Thyroid gland (tissue), 4 donors: ENCODE measurements at places on chromosomes 4 and X. TPM values are rescaled to one million over a fixed set of nuclear protein-coding genes. Genes with fewer than 3 reads are reported as not detected.

GRCh38 chrX:23385242-23385641 lies 50.6 kb downstream of the PTCHD1 start:
- no peak for DNase-seq

DNA sequence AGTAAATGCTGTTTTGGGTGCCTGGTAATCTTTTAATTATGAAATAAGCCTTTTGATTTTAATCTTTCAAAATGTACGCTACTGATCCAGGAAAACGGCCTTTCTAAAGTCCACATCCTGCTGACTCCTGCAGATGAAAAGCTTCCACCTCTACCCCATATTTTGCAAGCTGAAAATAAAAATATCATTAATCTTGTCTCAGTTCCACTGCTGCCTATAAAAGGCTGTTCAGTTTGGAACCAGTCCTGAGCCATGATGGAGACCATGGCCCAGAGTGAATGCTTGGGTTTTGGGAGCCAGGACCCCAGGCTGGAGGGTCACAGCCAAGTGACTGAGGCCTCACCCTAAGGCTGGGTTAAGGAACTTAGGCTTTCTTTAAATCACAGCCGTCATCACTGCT lies 110.8 kb downstream of the AFF1 start:
- DNase-seq: no peak

GRCh38 chr4:67124716-67125115 lies 420.6 kb downstream of the CENPC start:
- no peak for DNase-seq

OPRPN gene
- total RNA-seq: not detected

GRCh38 chr4:101973361-101973760 lies 182.8 kb downstream of the BANK1 start:
- no peak for DNase-seq

- no peak for DNase-seq
Observed at GRCh38 chrX:78493180-78493579, 165.8 kb upstream of the CYSLTR1 start.

DNA sequence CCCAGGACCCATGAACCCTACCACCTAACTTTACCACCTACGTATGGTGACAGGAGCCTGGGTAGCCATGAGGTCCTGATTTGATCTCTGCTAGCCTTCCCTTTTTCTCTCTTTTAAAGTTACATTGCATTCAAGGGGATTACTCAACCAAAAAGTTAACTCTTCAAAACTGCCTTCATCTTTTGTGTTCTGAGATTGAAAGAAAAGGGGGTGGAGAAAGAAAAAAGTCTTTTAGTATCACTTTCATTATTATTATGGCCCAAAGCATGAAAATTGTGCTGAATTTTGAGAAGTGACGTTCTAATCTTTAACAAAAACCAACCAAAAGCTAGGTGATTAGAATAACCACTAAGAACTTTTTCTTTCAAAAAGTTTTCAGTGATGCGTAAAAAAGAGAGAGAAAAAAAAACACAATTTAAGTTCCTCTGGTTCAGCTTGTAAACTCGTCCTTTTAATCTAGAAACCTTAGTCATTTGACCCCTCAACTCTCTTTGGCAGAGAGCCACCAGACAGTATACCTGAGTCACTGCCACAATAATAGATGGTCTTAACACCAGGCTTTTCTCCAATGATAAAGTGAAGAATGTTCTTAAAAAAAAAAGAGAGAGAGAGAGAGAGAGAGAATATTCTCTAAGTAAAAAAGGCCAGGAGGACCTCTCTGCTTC lies 347.4 kb upstream of the FGF13 start:
- peak; percentile 39 for DNase-seq

GRCh38 chr4:121189326-121190215 lies 25.4 kb upstream of the TNIP3 start:
- no peak for DNase-seq

- no peak for DNase-seq
Observed at GRCh38 chrX:24133312-24133711, 16.2 kb upstream of the ZFX start.

SPANXA1 gene
- not detected for total RNA-seq

- DNase-seq: no peak
Observed at GRCh38 chr4:31360786-31361185, 640.6 kb downstream of the PCDH7 start.

HHIP gene
- total RNA-seq: 0.33 TPM

DNA sequence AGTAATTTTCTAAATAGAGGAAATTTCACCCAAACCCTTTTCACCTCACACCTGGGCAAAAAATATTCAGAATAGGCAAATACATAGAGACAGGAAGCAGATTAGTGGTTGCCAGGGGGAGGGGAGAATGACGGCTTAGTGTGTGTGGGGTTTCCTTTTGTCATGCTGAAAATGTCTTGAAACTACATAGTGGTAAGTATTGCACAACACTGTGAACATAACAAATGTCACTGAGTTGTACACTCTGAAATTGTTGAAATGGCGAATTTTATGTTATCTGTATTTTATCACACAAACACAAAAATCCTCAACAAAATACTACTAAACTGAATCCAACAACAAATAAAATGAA lies 60.7 kb upstream of the PLAC1 start:
- no peak for DNase-seq

DNA sequence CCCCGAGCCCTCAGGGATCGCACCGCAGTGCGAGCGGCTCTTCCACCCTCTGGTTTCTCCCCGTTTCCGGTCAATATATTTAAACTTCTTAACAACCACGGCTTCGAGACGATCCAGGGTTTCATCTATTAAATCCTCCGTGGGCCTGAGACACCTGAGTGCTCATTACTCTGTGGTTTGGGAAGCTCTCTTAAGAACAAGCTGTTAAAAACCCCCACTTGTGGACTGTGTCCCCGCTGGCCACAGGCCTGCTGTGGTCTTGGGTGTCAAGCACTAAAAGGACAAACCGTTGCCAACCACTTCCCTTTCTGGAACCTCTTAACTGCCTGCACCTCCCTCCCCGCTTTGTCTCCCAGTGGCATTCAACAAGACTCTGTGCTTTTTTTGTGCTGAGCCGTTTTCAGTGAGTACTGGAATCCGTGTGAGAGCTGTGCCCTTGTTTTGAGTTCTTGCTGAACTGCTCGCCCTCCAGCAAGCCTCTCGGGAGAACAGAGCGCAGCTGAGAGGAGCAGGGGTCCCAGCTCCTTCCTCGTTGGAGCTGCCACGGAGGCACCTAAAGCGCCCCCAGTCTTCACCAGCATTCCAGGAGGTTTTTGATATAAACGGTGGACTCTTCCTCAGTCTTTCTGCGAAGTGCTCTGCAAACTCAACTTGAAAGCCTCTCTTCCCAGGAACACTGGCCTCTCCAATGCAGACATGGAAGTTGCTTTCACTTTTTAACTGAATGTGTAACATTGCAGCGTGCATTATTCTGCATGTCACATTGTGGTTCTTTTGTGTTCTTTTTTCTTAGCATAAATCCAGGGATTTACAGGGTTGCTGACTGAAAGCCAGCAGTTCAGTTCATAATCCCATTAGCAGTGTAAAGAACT lies 691 bp upstream of the IGFBP7 start:
- DNase-seq: peak; percentile 68

INTU gene
- 23.0 TPM for total RNA-seq
